ENCODE measurements at places on chromosomes 5 and 9.

GRCh38 chr9:127370147-127370579, 26.8 kb upstream of the SLC2A8 start:
- DNase-seq = no peak

DNA sequence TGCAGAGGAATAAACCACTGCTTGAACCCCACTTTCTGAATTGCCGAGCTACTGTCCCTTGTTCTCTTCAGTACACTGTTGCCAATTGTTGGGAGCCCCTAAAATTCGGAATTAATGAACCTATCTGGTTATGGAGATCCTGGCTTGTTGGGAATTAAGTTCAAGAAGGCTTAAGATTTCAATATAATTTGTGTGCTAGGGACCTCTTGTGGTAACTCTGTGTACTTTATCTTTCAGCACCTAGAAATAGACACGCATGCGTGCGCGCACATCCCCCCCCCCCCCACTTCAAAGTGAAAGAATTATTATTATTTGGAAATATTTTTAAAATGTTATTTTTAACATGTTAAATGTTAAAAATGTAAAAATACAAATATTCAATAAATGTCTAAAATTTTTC, 53.3 kb upstream of the FAM169A start:
- peak; percentile 28 for DNase-seq

GRCh38 chr9:113219186-113219936, 1.7 kb downstream of the FKBP15 start:
- DNase-seq = no peak

DNA sequence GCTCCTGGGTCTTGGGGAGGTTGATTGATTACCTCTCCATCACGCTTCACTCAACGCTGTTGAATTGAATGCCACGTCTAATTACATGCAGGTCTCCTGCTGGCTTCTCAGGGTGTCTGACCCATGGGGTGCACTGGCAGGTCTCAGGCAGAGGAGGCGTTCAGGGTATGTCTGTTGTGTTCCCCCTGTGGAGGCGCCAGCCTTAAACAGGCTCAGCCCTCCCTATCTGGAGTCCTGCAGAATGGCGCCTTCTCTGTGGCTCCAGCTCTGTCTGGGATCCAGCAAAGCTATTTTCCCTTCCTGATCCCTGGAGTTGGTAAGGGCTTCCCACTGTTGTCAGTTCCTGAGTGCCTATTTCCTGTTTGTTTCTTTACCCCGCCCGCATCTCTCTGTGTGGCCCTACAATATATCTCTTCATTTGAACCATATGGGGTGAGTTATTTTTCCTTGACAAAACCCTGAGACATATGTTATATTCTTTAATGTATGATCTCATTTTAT, 150.0 kb downstream of the NTRK2 start:
- no peak for DNase-seq

DNA sequence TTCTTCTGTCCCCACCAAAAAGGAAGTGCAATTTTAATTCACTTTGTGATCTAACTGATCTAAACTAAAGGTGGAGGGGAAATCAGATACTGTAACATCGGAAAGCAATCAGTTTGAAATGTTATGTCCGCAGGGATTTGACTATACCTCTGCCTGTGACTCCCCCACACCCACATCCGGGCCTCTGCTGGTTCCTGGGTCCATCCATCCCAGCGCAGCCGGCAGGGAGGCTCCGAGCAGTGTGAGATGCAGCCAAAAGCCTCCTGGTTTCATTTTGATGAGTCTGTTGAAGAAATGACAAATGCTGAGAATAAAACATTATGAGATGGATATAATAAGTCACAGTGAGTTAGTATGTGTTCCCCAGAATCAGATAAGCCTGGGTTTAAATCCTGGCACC, 8.6 kb downstream of the FSTL4 start:
- no peak for DNase-seq

DNA sequence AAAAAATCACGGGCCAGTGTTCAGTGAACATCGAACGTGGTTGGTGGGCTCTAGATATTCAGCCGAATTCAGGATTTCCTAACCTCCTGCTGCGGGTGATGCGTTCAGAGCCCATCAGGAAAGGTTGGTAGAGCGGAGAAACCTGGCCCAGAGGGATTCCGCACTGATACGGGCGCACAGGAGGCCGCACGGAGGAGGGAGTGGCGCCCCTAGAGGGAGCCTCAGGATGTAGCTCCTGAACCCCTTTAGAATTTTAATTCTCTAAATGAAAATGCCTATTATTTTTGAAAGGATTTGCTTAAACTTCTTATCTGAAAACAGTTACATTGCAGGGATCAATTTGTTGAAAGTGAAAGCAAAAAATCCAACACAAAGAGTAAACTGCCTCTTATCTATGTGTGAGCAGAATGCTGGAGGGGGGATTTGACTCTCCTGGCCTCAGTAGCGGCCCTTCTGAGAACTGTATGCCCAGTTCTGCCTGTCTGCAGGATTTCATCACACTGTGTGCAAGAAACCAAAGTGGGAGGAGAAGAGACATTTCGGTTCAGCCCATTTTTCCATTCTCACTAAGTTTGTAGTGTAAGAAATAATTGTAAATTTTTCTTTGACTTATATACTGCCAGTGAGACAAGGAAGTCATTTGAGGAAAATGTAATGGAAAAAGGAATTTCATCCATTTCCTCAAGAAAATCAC, 75.9 kb downstream of the TENT4A start:
- DNase-seq = no peak

DNA sequence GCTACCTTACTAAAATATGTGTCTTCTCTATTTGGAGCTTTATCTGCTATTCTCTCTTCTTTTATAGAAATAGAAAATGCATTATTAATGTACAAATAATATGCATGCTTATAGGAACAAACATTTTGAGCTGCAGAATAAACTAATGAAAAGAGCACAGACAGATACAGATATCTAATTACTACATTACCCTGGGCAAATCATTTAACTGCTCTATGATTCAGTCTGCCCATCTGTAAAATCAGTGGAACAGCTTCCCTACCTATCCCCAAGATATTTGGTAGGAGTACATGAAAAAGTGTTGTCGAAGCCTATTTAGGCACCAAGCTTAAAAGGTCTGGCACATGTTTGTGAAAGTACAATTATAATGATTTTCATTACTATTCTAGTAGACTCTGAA, 166.3 kb downstream of the EFNA5 start:
- DNase-seq = no peak

- no peak for DNase-seq
Observed at GRCh38 chr5:150847334-150847695, 994 bp downstream of the IRGM start.

DNA sequence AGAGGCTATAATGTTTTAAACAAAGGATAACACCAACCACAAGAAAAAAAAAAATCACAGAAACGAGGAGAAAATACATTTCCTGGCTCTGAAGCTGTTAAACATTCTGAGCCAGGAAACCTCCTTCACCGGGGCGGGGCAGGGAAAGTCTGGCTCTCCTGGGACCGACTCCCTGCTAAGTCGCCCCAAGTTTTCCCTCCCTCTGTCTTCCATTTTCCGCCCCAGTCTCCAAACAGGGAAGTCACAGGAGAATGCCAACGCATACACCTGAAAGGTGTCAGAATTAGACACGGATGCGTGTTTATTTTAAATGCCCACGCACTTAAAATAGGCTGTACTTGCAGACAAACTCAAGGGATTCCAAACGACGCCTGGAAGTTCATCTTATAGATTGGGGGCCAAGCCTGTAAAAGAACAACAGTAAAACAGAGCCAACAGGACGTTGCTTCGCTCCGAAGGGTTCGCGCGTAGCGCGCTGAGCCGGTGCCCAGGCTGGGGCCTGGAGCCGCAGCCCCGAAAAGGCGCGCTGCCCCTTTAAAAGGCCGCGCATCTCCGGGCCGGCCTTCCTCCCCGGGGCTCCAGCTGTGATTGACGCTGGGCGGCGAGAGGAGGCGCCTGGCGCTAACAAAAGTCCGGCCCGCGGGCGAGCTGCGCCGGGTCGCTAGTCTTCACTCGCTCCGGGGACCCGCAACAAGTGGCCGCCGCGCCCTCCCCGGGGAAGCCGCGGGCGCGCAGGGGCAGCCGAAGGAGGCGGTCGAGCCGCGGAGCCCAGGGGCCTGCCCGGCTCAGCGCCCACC, at the start of gene FBXL7:
Gene FBXL7 (plus strand): TSS at position 653 of the 797 bp plus-strand sequence.
- no peak for DNase-seq

DNA sequence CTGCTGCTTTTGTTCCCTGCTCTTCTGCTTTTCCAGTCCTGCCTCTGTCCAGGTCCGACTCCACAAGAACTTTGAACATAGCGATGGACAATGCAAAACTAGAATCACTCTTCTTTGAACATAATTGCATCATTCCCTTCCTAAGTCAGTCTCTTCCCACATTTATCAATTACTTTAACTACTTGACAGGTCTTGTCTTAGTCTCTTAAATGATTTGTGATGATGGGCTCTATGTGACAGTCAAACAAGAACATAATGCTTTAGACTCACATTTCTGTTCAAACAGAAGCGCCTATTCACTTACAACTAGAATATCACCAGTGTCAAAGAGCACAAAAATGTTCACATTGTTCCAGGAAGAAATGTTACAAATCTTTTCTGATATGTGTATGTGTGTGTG, 278.1 kb downstream of the SH3GL2 start:
- DNase-seq = no peak
